ENCODE measurements at places on chromosomes 1 and 21. TPM values are rescaled to one million over a fixed set of nuclear protein-coding genes. Genes with fewer than 3 reads are reported as not detected.

Gene EXOSC10
- polyA plus RNA-seq, result 62.1 TPM

Gene PYHIN1
- 0.23 TPM for polyA plus RNA-seq

Gene KCNE2
- 0.75 TPM for polyA plus RNA-seq

Gene RIPK4
- polyA plus RNA-seq, result 0.32 TPM

Gene PIGC
- 23.2 TPM for polyA plus RNA-seq

Gene MFAP2
- polyA plus RNA-seq, result 70.4 TPM

Gene PKLR
- polyA plus RNA-seq, result 0.37 TPM

Gene RGS8
- not detected for polyA plus RNA-seq

Gene ESRRG
- polyA plus RNA-seq, result 13.5 TPM

Gene EBNA1BP2
- polyA plus RNA-seq, result 35.1 TPM

Gene RGS21
- polyA plus RNA-seq, result not detected

Gene TCHH
- polyA plus RNA-seq, result not detected

Gene ST6GALNAC3
- polyA plus RNA-seq, result 3.7 TPM

Gene OR2L8
- not detected for polyA plus RNA-seq

Gene OR2T29
- not detected for polyA plus RNA-seq

Gene OR2L2
- not detected for polyA plus RNA-seq

Gene OLFML3
- 149 TPM for polyA plus RNA-seq

Gene SPATA17
- 2.3 TPM for polyA plus RNA-seq

Gene VAV3
- polyA plus RNA-seq, result 4.5 TPM

Gene SLAMF6
- 0.31 TPM for polyA plus RNA-seq

Gene CFAP45
- 0.40 TPM for polyA plus RNA-seq

Gene S100A8
- polyA plus RNA-seq, result 12.5 TPM

Gene PAQR6
- polyA plus RNA-seq, result 5.2 TPM

Gene NPHS2
- not detected for polyA plus RNA-seq

Gene CCDC30
- polyA plus RNA-seq, result 2.5 TPM

Gene RPE65
- not detected for polyA plus RNA-seq

Gene GBP3
- polyA plus RNA-seq, result 3.8 TPM

Gene SLAMF9
- not detected for polyA plus RNA-seq

Gene PRMT6
- 17.3 TPM for polyA plus RNA-seq

Gene FALEC
- 1.9 TPM for polyA plus RNA-seq

Gene TAS1R1
- polyA plus RNA-seq, result 9.5 TPM

Gene PLXNA2
- polyA plus RNA-seq, result 43.8 TPM

Gene TAS1R2
- not detected for polyA plus RNA-seq

Gene CR1L
- polyA plus RNA-seq, result not detected

Gene CDK18
- polyA plus RNA-seq, result 28.3 TPM

Gene LCE1D
- not detected for polyA plus RNA-seq

Gene LINGO4
- polyA plus RNA-seq, result 0.40 TPM

Gene OR10J1
- not detected for polyA plus RNA-seq

Gene TMIGD3
- polyA plus RNA-seq, result 0.27 TPM

Gene AZIN2
- polyA plus RNA-seq, result 5.2 TPM

Gene TRAF3IP3
- 2.8 TPM for polyA plus RNA-seq

Data from hindlimb muscle (tissue), 1 donor.